ENCODE measurements at places on chromosomes 11 and 22.

DNA sequence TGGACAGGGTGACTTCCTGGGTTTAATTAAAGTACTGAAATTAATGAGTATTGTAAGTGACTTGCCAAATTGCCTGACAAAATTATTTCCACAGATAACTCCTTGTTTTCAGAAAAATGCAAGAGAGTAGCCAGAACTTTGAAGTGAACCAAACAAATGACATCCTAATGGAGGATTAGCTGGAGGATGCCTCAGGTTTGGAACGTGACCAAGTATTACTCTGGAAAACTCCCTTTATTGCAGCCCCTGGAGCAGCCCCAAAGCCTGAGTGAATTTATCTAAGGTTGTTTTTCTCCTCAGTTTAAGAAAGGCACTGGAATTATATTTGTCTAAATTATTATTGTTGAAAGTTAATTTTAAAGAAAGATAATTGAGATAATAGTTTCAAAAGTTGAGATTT, 343.6 kb upstream of the MTNR1B start:
- no peak for DNase-seq

GRCh38 chr11:47468598-47469214, 19.8 kb upstream of the RAPSN start:
- no peak for DNase-seq

GRCh38 chr22:20752873-20753272, 21.0 kb upstream of the SERPIND1 start:
- DNase-seq, result no peak

GRCh38 chr11:15851051-15851498, 505.3 kb downstream of the SOX6 start:
- no peak for DNase-seq

GRCh38 chr11:73342633-73343032, 33.6 kb upstream of the RELT start:
- no peak for DNase-seq

DNA sequence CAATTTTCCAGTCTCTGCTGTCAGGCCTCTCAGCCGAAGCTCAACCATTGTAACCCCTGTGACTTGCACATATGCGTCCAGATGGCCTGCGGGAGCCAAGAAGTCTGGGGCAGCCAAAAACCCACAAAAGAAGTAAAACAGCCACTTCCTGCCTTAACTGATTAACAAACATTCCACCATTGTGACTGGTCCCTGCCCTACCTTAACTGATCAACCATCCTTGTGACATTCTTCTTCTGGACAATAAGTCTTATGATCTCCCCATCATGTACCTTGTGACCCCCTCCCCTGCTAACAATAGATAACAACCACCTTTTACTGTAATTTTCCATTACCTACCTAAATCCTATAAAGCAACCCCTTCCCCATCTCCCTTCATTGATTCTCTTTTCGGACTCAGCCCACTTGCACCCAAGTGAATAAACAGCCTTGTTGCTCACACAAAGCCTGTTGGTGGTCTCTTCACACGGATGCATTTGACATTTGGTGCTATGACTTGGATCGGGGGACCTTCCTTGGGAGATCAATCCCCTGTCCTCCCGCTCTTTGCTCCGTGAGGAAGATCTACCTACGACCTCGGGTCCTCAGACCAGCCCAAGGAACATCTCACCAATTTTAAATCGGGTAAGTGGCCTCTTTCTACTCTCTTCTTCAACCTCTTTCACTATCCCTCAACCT, 1.3 kb upstream of the NDUFC2 start:
- no peak for DNase-seq

- DNase-seq, result no peak
Measured at GRCh38 chr22:36563001-36563400, 34.0 kb upstream of the EIF3D start.

GRCh38 chr11:103681855-103682254, 354.6 kb upstream of the DDI1 start:
- DNase-seq, result no peak

DNA sequence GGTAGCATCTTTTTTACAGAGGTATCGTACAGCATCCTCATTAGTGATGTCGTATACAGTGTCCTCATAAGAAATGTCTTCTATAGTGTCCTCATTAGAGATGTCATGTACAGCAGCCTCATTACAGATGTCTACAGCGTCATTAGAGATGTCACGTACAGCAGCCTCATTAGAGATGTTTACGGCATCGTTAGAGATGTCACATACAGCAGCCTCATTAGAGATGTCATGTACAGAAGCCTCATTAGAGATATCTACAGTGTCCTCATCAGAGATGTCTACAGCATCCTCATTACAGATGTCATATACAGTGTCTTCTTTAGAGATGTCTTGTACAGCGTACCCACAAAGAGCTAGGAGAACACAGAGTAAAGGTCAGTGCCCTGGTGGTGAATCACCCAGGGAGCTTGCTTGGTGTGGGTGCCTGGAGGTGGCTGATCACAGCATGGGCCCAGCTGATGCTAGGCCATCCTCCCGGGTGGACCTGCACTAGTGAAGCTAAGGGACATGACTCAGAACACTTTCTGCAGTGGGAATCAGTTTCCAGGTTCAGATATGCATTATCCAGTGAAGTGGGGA, 109.2 kb downstream of the IGLL1 start:
- no peak for DNase-seq

- DNase-seq, result peak; percentile 61
Measured at GRCh38 chr11:63535734-63536133, 874 bp upstream of the PLAAT4 start.

- no peak for DNase-seq
Measured at GRCh38 chr11:75035256-75035655, 46.5 kb downstream of the NEU3 start.

GRCh38 chr11:59479906-59480305, 6.8 kb downstream of the OR4D10 start:
- no peak for DNase-seq

GRCh38 chr11:113578033-113578380, 102.8 kb upstream of the DRD2 start:
- DNase-seq, result no peak

DNA sequence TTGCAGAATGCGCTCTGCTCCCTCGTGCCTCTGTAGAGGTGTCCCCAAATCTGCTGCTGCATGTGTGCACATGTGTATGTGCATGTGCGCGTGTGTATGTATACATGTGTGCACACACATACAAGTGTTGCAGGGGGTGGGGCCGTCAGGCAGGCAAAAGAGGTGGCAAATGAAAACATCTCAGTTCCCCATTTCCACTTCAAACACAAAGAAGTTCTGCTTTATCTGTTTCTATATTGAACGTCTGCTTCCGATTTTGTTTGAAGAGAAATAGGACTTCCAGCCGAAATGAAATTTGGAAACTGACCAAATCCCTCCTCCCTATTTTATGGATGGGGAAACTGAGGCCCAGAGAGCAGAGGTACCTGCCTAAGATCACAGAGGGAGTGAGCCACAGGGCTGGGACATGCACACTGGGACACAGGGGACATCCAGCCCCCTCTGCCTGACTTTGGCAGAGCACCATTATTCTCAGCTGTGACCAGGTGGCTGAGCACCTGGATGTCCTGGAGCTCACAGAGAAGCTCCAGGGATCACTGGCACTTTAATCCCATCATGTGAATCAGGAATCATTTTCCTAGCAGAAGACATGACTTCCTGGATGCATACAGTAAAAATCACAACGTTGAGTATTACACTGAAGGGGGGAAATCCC, 41.2 kb upstream of the ALX4 start:
- DNase-seq, result no peak

DNA sequence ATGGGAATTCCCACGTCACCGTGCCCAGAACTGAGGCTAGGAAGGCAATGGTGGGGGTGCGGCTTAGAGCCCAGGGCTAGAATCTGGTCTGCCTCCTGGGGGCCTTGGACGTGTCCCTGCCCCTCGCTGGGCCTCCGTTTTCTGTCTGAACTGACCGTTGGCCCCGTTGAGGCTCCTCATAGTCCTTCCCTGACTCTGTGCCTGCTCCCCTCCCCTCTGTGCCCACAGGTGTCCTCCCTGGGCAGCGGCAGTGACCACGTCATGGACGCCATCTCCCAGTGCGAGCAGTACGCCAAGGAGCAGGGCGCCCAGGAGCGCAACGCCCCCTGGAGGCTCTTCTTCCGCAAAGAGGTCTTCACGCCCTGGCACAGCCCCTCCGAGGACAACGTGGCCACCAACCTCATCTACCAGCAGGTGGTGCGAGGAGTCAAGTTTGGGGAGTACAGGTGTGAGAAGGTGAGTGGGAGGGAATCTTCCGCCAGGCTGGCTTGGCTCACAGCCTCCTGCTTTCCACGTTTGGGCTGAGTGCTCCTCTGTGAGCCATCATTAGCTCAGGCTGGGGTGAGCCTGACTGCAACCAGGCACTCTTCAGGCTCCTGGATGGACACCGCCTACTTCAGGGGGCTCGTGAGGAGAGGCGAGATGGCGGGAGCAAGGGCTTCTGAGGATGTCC, 63.9 kb downstream of the MYO7A start:
- DNase-seq, result peak; percentile 77

- no peak for DNase-seq
Measured at GRCh38 chr11:72451831-72452376, 17.6 kb upstream of the CLPB start.

GRCh38 chr11:69931994-69932910, 113.0 kb upstream of the FGF3 start:
- DNase-seq, result no peak

GRCh38 chr11:70327717-70328116, 57.2 kb downstream of the PPFIA1 start:
- no peak for DNase-seq

DNA sequence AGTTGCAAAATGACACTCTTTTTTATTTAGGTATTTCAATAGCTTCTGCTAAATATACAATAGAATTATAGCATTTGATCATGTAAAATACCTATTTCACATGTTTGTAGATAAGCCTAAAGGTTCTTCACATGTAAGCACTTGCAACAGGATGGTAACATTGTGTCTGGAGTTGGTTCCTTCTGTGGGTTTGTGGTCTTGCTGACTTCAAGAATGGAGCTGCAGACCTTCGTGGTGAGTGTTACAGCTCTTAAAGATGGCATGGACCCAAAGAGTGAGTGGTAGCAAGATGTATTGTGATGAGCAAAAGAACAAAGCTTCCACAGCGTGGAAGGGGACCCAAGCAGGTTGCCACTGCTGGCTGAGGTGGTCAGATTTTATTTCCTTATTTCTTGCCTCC, 246.4 kb upstream of the PDGFD start:
- no peak for DNase-seq

- DNase-seq, result no peak
Measured at GRCh38 chr11:66860449-66860831, 3.6 kb downstream of the LRFN4 start.

DNA sequence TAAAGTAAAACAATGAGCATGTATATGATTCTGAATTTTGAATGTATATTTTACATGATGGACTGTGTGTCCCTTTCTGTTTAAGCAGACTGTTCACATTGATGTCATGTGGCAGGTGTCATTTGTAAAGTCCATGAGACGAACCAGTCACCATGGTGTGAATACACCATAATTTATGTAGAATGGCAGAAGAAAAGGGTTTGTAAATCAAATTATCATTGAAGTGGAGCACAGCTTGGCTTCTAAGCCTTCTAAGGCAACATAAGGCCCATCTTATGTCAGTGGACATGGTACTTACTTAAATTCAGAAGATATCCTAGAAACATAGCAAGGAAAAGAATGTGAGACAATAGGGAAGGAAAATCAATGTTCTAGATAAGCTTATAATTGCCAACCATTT, 4.4 kb downstream of the MAP6 start:
- DNase-seq, result no peak

- DNase-seq, result no peak
Measured at GRCh38 chr11:1559111-1559951, 12.7 kb downstream of the DUSP8 start.

DNA sequence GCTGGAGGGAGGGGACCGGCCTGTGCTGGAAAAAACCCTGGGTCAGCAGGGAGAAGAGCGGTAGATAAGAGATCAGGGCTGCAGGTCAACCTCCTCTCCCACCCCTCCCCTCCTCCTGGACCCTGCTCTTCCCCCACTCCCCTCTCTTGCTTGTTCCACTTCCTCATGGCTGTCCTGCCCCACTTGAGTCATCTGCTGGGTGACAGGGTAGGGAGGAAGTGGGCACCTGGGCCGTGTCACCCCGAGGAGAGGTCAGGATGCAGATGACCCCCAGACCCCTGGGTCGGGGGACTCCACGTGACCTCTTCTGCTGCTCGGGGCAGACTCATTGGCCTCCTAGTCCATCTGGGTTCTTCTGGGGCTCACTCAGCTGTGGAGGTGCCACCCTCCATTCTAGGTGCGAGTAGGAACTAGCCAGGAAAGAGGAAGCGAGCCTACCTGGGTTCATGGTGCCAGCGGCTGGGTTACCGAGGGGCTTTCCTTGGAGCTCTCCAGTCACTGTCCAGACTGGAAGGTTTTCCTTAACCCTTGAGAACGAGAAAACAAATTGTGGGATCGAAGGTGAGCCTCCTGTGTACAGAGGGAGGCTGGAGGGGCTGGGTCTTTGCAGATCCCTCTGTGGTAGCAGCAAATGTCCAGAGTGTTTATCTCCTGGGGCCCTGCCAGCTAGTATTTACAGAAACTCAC, 6.5 kb downstream of the APOL2 start:
- DNase-seq, result peak; percentile 18

DNA sequence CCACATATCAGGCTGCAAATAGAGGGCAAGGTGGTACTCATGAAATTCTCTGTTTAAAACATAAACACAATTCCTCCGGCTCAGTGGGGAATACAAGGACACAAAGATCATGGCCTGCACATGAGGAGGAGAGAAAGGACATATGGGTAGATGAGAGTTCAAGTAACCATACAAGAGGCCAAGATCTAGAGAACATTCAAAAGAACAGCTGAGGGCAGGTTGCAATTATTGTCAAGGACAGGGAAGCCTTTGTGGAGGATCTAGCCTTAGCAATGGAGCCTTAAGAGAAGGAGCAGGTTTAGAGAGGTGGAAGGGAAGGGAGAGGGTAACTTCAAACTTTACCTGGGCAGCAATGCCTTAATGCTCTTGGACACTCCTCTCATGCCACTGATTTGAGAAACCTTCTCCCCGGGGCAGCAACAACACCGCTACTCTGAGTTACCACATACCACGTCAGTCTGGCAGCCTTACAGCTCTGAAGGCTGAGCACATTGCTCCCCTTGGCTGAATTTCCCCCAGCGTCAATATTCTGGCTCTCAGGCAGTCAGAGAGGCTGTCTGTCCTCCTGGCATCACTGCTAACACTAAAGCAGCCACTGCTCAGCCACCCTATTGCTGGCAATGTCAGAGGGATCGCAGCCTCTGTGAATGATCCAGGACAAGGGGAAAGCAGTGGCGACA, 55.5 kb downstream of the CLPB start:
- DNase-seq, result no peak

- DNase-seq, result no peak
Measured at GRCh38 chr11:68810164-68810563, 31.6 kb downstream of the CPT1A start.
